ENCODE measurements at places on chromosomes 4 and X. TPM values are rescaled to one million over a fixed set of nuclear protein-coding genes. Genes with fewer than 3 reads are reported as not detected.

GRCh38 chrX:138709886-138710791 is 1.4 kb downstream of the FGF13 start:
- H3K4me3 ChIP-seq = no peak overlapping the region
- H3K27ac ChIP-seq = no peak overlapping the region
- H3K27me3 ChIP-seq = peaks cover 18% of the 10 kb centered on the region

- no peaks in the 10 kb centered on the region for H3K4me1 ChIP-seq
- no peak overlapping the region for H3K27ac ChIP-seq
- peaks cover 2% of the 10 kb centered on the region for H3K27me3 ChIP-seq
- no peaks in the 10 kb centered on the region for H3K36me3 ChIP-seq
Observed at GRCh38 chr4:160570271-160570670, 1467.4 kb downstream of the RAPGEF2 start.

GRCh38 chrX:20609916-20610415 is 343.3 kb upstream of the RPS6KA3 start:
- H3K27ac ChIP-seq = no peak overlapping the region
- H3K4me1 ChIP-seq = no peaks in the 10 kb centered on the region

- no peak overlapping the region for H3K4me3 ChIP-seq
- peaks cover 7% of the 10 kb centered on the region for H3K27me3 ChIP-seq
- no peaks in the 10 kb centered on the region for H3K36me3 ChIP-seq
Observed at GRCh38 chrX:13649838-13650237, 3.1 kb upstream of the TCEANC start.

DNA sequence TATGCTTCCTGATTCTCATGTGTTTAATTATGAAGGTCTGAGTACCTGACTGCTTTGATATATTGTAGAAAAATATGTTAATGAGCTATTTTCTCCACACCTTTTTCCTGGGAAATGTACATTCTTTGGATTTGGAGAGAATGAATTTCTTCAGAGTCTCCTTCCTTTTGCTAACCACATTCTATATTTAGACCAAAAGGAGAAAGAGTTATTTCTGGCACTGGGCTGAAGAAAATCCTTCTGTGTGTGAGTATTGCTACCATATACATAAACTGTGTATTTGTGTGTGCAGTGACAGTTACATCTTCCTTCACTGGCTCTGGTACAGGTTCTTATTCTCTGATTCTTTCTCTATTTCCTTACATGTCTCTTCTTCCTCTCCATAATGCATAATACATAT is 44.5 kb upstream of the PGRMC2 start:
- H3K4me3 ChIP-seq = no peak overlapping the region
- DNase-seq = no peak
- H3K27ac ChIP-seq = no peak overlapping the region
- H3K36me3 ChIP-seq = peaks cover 6% of the 10 kb centered on the region

- no peak overlapping the region for H3K4me3 ChIP-seq
- no peaks in the 10 kb centered on the region for H3K27me3 ChIP-seq
- H3K27ac ChIP-seq = no peak overlapping the region
- H3K4me1 ChIP-seq = no peaks in the 10 kb centered on the region
- no peaks in the 10 kb centered on the region for H3K36me3 ChIP-seq
Observed at GRCh38 chr4:91092398-91092980, 965.3 kb downstream of the CCSER1 start.

- no peak for DNase-seq
- no peak overlapping the region for H3K27ac ChIP-seq
- no peaks in the 10 kb centered on the region for H3K4me1 ChIP-seq
- H3K4me3 ChIP-seq = no peak overlapping the region
Observed at GRCh38 chr4:189502841-189503435, 437.7 kb upstream of the FRG1 start.

GRCh38 chrX:133376422-133376821 is 38.9 kb downstream of the GPC4 start:
- no peaks in the 10 kb centered on the region for H3K4me1 ChIP-seq
- peaks cover 3% of the 10 kb centered on the region for H3K27me3 ChIP-seq
- H3K36me3 ChIP-seq = no peaks in the 10 kb centered on the region
- no peak overlapping the region for H3K27ac ChIP-seq
- no peak for DNase-seq
- no peak overlapping the region for H3K4me3 ChIP-seq

GRCh38 chr4:139247241-139247640 is 32.8 kb downstream of the MGARP start:
- H3K36me3 ChIP-seq = no peaks in the 10 kb centered on the region
- no peaks in the 10 kb centered on the region for H3K4me1 ChIP-seq
- no peak overlapping the region for H3K27ac ChIP-seq
- no peak for DNase-seq

- no peak overlapping the region for H3K4me3 ChIP-seq
- H3K4me1 ChIP-seq = peaks cover 24% of the 10 kb centered on the region
- peak; percentile 3 for DNase-seq
- H3K27me3 ChIP-seq = no peaks in the 10 kb centered on the region
- H3K27ac ChIP-seq = no peak overlapping the region
- H3K36me3 ChIP-seq = peaks cover 4% of the 10 kb centered on the region
Observed at GRCh38 chr4:105329081-105329480, 144.8 kb downstream of the PPA2 start.

- H3K4me3 ChIP-seq = peak overlapping the region; percentile 58
- H3K27ac ChIP-seq = peak overlapping the region; percentile 29
- no peaks in the 10 kb centered on the region for H3K36me3 ChIP-seq
- H3K27me3 ChIP-seq = peaks cover 9% of the 10 kb centered on the region
- H3K4me1 ChIP-seq = peaks cover 50% of the 10 kb centered on the region
Observed at GRCh38 chrX:13029887-13030771, 14.3 kb downstream of the FAM9C start.

DNA sequence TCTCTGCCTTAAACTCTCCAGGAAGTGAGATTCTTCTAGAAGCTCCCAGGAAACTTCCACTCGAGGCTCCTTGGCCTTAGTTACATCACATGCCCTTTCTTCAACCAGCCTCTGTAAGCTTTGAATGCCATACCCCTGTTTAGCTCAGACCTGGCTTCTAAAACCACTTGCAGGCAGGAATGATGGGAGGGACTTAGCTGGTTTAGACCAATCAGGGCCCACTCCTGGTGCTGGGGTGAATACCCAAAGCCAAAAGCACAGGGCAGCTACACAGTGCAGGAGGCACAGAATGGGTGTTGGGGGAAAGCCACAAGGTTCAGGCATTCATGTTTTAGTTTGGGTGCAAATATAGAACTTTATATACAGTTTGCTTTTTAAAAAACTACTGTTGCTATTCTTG is 296.2 kb downstream of the FRMPD4 start:
- no peak for DNase-seq
- no peak overlapping the region for H3K4me3 ChIP-seq
- H3K27ac ChIP-seq = no peak overlapping the region
- H3K36me3 ChIP-seq = no peaks in the 10 kb centered on the region
- H3K27me3 ChIP-seq = peaks cover 2% of the 10 kb centered on the region

- H3K27ac ChIP-seq = no peak overlapping the region
- no peaks in the 10 kb centered on the region for H3K27me3 ChIP-seq
- no peak for DNase-seq
- H3K4me3 ChIP-seq = no peak overlapping the region
Observed at GRCh38 chr4:11937941-11938340, 509.2 kb upstream of the HS3ST1 start.

- no peaks in the 10 kb centered on the region for H3K4me1 ChIP-seq
- no peaks in the 10 kb centered on the region for H3K36me3 ChIP-seq
- DNase-seq = no peak
- H3K27ac ChIP-seq = no peak overlapping the region
- H3K27me3 ChIP-seq = peaks cover 2% of the 10 kb centered on the region
Observed at GRCh38 chr4:40812856-40813255, 63.1 kb downstream of the NSUN7 start.

DNA sequence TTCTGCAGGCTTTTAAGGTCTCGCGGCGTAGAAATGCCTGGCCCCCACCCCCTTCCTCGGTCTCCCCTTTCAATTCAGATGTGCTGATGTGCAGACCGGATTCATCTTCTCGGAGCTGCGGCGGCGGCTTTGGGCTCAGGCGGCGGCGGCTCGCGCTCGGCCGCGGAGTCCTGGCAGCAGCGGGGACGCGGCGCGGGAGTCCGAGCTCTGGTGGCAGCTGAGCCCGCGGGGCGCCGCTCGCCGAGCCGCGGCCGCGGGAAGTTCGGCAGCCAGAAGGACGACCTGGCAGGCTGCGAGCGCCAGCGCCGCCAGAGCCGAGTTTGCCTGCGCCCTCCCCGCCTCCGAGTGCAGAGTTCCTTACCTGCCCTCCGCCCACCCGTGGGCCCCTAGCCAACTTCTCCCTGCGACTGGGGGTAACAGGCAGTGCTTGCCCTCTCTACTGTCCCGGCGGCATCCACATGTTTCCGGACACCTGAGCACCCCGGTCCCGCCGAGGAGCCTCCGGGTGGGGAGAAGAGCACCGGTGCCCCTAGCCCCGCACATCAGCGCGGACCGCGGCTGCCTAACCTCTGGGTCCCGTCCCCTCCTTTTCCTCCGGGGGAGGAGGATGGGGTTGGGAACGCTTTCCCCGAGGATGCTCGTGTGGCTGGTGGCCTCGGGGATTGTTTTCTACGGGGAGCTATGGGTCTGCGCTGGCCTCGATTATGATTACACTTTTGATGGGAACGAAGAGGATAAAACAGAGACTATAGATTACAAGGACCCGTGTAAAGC is 448 bp downstream of the TLL1 start:
- no peaks in the 10 kb centered on the region for H3K4me1 ChIP-seq
- DNase-seq = no peak
- H3K27ac ChIP-seq = no peak overlapping the region
- no peaks in the 10 kb centered on the region for H3K36me3 ChIP-seq
- peaks cover 9% of the 10 kb centered on the region for H3K27me3 ChIP-seq

DNA sequence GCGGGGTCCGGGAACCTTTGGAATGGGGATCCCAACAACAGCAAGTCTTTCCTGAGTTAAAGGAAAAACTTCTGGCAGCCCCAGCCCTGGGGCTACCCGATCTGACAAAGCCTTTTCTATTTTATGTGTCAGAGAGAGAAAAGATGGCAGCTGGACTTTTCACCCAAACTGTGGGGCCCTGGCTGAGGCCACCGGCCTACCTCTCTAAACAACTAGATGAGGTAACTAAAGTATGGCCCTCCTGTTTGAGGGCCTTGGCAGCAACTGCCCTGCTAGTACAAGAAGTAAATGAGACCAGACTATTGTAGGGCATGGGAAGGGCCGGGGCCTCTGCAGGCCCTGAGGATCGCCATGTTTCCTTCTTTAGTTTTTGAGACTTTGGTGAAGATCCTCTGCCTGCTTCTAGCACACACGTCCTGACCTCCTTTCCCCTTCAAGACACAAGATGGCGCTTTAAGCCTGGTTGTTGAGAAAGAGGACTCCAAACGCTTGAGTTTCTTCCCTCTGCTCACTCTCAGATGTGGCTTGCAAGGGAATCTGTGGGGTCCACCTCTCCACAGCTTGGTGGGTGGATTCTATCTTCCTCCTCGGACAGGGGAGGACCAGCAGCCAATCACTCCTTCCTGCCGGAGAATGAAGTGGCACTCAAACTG is 18.5 kb upstream of the DRD5 start:
- peaks cover 2% of the 10 kb centered on the region for H3K27me3 ChIP-seq
- H3K36me3 ChIP-seq = no peaks in the 10 kb centered on the region
- H3K4me3 ChIP-seq = no peak overlapping the region

DNA sequence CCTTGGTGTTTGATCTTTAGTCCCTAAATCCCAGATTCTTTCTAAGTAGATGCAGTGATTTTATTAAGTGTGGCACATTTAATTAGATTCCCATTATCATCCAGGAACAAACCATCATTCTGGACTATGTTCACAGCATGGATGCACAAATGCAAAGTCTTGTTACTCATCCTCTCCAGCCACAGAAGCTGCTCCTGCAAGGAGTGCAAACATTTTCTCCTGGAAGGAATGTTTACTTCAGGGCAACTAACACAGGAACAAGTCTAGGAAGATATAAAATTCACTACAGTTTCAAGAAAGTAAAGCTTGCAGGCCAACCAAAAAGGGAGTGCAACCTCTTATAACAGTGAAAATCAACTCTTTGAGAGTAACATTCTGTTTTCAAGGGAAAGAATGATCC is 106.0 kb downstream of the IQCM start:
- no peaks in the 10 kb centered on the region for H3K4me1 ChIP-seq
- H3K36me3 ChIP-seq = no peaks in the 10 kb centered on the region
- H3K27me3 ChIP-seq = peaks cover 1% of the 10 kb centered on the region
- H3K4me3 ChIP-seq = no peak overlapping the region
- no peak overlapping the region for H3K27ac ChIP-seq

DNA sequence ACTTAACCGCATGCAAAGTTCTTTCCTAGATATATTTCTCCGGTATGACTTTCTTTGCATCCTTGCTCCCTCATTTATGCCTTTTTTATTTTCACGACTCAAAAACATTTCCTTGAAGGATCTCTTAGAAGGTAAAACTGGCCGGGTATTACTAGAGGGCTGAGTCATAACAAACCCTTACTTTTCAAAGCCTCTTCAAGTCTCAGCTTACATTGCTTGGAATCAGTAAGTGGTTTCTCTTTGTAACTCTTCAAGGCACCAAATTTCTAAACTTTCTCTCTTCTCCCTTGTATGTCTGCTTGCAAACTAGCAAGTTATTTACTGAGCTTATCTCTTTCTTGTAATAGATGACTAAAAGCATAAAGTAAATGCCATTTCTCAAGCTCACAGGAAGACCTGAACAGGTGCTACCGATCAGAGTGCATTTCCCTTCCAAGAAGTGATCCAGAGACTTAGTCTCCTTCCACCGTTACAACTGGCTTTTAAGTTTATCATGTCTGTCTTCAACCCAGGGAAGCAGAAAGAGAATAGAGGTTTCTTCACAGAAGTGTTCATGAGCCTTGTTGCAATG is 75.5 kb downstream of the ANXA10 start:
- H3K27me3 ChIP-seq = no peaks in the 10 kb centered on the region
- no peak for DNase-seq
- H3K27ac ChIP-seq = no peak overlapping the region
- H3K4me3 ChIP-seq = no peak overlapping the region

- no peak overlapping the region for H3K4me3 ChIP-seq
- peaks cover 18% of the 10 kb centered on the region for H3K4me1 ChIP-seq
- H3K36me3 ChIP-seq = no peaks in the 10 kb centered on the region
- no peak overlapping the region for H3K27ac ChIP-seq
Observed at GRCh38 chr4:119138046-119138445, 2.4 kb downstream of the MYOZ2 start.

Gene STARD8
- not detected for polyA plus RNA-seq

Gene DCAF12L1
- polyA plus RNA-seq = not detected

Gene SPANXN4
- polyA plus RNA-seq = not detected
